ENCODE measurements at places on chromosomes 12 and 14.

GRCh38 chr14:94998685-94999084 lies 158.6 kb downstream of the DICER1 start:
- no peak for DNase-seq

- DNase-seq = no peak
Measured at GRCh38 chr12:70849265-70849960, 71.1 kb downstream of the PTPRR start.

- no peak for DNase-seq
Measured at GRCh38 chr14:77520555-77520954, 21.9 kb upstream of the ISM2 start.

DNA sequence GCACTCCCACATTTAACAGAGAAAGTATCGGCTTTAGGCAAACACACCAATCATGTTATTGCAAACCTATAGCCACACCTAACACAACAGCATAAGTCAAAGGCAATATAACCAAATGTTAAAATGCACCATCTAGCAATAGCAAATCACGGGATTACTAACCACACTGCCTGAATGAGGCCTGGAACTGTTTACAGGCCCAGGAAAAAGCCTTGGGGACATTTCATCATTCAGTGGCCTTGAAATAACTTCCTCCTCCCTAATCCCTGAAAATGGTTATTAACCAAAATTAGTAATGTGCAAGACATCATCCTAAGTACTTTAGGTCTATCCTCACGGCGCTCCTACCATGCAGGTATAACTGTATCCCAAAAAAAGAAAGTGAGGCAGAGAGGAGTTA lies 2.3 kb downstream of the GALC start:
- DNase-seq = no peak

GRCh38 chr12:103667125-103667524 lies 80.1 kb downstream of the STAB2 start:
- no peak for DNase-seq

DNA sequence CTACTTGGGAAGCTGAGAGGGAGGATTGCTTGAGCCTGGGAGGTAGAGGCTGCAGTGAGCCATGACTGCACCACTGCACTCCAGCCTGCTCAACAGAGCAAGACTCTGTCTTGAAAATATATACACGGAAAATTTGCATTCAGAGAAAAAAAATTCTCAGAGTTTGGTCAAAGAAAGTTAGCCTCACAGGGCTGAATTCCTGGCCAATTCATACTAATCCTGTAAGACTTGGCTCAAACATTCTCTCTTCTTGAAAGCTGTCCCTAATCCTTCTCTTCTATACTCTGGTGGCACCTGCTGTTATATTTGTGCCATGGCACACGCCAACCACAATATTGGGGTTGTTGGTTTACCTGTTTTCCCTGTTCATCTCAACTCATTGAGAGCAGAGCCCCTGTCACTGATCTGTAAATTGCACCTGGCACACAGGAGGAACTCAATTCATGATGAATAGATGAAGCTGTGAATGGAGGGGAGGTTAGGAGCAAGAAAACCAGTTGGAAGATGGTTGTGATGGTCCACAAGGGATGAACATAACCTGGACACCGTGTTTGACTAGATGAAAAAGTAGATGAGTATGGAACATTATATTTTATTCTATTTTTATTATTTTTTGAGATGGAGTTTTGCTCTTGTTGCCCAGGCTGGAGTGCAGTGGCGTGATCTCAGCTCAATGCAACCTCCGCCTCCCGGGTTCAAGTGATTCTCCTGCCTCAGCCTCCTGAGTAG lies 36.8 kb upstream of the SPTSSA start:
- no peak for DNase-seq

Measured in C1 segment of cervical spinal cord (tissue), 14 donors.